Uterine smooth muscle cell (primary cell): ENCODE measurements at places on chromosomes 1 and 21. TPM values are rescaled to one million over a fixed set of nuclear protein-coding genes. Genes with fewer than 3 reads are reported as not detected.

LRRC71 gene
- not detected in 2 replicates for total RNA-seq

RNU1-1 gene
- under 0.01 and 2,224 TPM in 2 replicates for total RNA-seq

MROH7 gene
- 0.11 and 0.12 TPM in 2 replicates for total RNA-seq

APOBEC4 gene
- total RNA-seq: not detected in 2 replicates

INSRR gene
- total RNA-seq: under 0.01 TPM in 1 of 2 replicates, not detected in the other

MNDA gene
- total RNA-seq: not detected in 2 replicates

OR2L8 gene
- 0.25 TPM in 1 of 2 replicates, not detected in the other for total RNA-seq

WNT4 gene
- total RNA-seq: 0.11 and 0.50 TPM in 2 replicates

S100B gene
- not detected in 2 replicates for total RNA-seq

LRIG2 gene
- 13.7 and 15.2 TPM in 2 replicates for total RNA-seq
